Right cardiac atrium (tissue), 5 donors: ENCODE measurements at places on chromosomes 12 and 14.

DNA sequence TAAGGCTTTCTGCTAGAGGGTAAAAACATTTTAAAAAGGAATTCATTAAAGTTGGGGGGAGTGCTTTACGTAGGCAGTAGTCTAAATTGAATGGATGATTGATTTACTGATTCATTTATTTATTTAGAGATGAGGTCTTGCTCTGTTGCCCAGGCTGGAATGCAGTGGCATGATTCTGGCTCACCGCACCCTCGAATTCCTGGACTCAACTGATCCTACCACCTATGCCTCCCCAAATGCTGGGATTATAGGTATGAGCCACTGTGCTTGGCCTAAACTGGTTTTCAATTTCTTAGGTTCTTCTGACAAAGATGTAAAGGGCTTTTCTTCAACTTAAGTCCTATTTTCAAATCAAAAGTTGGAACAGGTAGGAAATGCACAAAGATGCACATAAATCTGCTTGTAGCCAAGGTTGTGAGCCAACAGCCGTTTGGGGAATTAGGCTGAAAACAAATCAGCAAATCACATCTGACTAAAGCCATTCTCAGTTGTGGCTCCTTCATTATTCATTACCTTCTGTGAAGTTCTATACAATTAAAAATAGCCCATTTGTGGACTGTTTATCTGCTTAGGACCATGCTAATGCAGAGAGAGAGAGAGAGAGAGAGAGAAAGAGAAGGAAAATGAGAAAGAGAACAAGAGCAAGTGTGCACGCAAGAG is 218.0 kb downstream of the PPM1H start:
- no peak for DNase-seq

GRCh38 chr12:93460902-93461301 is 6.4 kb upstream of the MRPL42 start:
- DNase-seq: no peak

DNA sequence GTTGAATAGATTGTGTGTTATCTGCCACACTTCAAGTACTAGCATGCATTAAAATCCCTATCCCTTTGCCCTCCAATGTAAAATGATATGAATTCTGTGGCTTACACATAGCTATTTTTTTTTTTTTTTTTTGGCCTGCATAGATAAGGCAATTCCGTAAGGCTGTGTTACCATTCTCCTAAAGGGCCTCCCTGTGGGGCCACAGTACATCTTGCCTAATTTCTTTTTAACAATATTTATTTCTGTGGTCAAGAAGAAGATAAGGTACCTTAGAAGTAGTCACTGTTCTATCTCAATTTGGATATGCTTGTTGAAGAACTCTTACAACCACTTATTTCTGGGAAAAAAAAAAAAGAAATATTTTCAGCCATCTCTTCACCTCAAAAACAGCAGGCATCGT is 19.8 kb downstream of the FLRT2 start:
- DNase-seq: no peak

DNA sequence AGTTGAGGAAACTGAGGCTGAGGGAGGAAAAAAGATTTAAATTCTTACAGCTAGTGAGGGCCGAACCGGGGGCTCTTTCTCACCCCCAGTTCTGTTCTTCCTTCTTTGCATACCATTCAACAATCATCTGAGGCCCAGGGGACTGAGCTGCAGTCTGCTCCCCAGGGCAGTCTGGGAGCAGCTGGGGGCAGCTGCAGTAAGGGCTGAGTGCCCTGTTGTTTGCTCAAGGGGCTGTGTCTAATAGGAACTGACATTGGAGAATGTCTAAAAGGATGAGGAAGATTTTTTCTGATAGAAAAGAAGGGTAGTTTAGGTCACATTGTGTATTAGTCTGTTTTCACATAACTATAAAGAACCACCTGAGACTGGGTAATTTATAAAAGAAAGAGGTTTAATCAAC is 42.2 kb downstream of the SLC17A8 start:
- DNase-seq: no peak

DNA sequence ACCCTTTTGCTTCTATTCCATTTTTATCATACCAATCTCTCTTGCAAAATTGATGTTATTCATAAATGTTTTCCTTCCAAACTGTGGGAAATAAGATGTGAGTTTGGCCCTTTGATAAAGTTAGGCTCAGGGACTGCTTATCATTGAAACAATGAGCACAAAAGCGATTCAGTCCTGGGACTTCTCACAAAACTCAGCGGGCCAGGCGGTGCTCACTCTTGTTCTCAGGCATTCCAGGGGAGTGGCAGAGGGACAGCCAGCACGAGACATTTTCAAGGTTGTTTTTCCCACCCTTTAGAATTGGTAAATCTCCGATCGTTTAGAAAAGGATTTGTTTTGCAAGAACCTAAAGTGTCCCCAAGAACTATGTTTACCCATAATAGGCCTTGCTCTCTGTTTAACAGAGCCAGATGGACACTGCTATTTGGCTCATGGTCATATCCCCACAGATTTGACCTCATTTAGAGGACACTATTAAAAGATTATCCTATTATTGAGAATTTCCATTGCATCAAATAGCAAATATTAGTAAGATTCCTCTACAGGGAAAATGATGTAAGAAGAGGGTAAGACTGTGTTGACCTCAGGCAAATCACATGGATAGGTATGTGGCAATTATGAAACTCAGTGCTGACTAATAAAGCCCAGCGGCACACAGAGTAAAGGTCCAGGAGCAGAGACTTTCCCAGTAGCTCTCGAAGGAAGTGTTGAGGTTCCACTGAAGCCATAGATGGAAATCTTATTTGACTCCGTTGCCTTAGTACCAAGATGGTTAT is 102.7 kb upstream of the USP44 start:
- DNase-seq: peak; percentile 61

- no peak for DNase-seq
Observed at GRCh38 chr12:52274521-52275120, at the start of gene KRT86. TSS of gene KRT86 (plus strand) at chr12:52274645. CDS start at chr12:52301917, 27,272 bp downstream.

DNA sequence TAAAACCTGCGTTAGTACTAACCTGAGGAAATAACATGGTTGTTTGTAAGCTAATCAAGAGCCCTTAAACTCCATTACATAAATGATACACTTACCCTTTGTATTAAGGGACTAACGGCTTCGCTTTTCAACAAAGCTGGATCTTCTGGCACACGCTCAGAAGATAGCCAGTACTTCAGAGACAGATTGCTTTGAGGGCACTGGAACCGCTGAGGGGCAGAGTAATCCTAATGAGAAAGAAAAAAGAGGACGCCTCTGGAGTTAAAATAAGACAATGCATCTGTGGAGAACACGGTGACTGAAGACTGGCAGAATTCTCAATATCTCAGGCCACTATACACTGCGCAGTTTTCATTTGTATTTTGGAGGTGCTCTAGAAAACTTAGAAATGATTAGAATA is 1.5 kb upstream of the KTN1 start:
- DNase-seq: no peak

GRCh38 chr14:51453869-51454268 is 197.8 kb upstream of the FRMD6 start:
- no peak for DNase-seq

GRCh38 chr12:77349689-77350370 is 284.5 kb upstream of the E2F7 start:
- no peak for DNase-seq

DNA sequence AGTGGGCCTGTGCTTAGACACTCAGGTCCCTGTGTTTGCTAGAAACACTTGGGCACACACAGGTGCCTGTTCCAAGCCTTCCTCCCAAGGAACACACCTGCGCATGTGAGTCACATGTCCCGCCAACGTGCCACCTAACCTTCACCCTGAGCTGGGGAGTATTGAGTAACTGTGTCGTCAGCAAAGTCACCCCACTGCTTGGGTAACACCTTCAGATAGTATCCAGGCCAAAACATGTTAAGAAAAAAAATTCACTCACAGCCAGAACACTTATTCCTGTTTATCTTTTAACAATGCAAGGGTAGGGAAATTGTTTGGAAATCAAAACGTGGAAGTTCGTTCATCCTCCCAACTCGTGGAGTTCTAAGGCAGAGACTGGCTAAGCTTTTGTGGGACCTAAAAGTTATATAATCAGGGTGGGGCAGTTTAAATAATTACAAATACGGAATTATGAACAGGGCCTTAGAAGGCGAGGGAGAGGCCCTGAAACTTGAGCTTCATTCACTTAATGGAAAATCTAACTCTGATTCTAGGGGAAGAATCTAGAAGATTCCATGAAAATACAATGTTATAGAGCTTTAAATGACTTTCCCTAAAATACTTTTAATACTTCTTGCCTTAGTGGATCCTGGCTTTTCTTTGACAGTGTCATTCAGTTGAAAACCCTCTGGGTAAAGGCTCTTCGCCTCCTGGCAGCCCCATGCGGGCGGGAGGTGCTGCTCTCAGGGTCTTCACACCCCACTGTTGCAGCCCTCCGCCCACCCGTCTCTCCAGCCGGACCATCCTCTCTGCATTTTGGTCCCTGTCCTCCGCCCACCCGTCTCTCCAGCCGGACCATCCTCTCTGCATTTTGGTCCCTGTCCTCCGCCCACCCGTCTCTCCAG is 30.3 kb upstream of the ADIPOR2 start:
- peak; percentile 79 for DNase-seq

DNA sequence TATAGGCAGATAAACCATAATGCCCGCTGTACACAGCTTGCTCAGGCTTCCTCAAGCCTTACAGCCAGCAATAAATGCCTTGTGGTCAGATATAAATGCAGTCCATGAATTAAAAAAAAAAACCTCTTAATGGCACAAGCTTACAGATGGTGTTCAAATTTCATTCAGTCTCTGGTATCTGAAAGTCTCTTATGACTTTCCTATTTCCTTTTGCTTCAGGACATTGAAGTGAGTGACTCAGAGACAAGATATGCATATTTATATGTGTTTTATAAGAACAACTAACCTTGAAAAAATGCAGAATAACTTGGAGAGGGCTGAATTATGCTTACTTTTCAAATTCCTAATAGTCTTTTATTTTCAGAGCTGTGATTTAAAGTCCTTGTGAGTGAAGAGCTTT is 426.9 kb upstream of the MIS18BP1 start:
- DNase-seq: no peak

GRCh38 chr12:13027032-13027431 is 17.1 kb upstream of the FAM234B start:
- DNase-seq: no peak

DNA sequence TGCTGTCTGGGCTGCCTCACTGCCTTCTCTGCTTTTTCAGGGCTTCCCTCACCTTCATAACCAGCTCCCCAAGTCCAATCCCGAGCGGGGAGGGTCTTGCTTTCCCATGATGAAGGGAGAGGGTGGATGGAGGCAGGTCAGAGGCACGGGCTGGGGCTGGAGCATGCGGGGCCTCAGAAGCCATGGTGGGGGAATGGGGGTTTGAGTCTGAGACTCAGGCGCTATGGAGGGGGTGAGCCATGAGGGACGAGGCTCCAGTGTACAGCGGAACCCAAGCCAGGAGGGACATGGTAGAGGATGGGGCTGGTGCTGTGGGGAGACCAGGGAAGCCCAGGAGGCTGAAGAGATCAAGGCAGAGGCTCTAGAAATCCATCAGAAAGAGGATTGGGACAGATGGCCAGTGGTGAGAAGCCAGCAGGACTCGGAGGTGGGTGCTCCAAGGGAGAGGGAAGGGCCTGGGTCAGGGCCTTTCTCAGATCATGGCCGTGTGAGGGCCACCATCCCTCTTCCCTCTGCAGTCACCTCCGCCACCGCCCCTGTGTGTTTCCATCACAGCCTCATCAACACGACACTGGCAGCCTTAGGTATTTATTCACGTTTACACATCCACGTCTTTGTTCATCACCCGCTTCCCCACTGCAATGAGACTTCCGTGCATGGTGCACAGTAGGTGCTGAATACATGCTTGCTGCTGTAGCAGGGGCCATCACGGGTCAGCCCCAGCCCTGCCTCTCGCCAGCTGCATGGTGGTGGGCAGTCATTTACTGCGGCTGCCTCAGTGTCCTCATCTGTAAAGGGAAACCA is 144.7 kb downstream of the ADGRD1 start:
- DNase-seq: peak; percentile 6

DNA sequence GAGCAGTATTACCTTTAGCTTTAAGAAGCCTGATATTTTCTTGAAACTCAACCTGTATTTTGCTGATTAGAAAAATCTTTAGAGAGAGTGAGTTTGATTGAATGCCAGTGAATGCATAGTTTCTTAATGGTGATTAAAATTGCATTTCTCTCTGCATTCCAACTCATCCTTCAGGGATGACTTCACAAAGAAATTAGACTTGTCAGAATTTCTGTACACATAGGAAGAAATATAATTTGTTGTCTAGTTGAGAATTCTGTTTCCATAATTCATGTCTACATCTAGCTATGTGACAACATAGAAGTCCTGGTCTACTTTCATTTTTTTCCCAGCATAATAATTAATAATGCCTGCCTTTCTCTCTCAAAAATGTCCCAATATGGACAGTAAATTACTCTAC is 136.6 kb downstream of the OTOGL start:
- DNase-seq: no peak

DNA sequence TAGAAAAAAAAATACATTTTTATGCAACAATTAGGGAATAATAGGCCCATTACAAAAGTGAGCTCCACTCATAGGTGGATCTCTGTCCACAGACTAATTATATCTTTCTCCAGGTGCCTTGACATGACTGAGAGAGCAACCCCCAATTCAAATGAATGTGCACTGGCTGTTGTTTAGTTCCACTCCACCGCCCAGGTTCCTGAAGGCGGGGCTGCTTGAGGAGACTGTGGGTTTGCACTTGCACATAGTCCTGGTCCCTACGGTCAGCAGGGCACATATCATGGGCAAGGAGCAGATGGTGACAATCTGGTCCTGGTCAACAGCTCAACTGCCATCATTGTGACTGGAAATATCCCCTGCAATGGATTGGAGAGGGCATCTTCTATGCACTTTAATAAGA is 195.6 kb upstream of the PWP1 start:
- DNase-seq: no peak

DNA sequence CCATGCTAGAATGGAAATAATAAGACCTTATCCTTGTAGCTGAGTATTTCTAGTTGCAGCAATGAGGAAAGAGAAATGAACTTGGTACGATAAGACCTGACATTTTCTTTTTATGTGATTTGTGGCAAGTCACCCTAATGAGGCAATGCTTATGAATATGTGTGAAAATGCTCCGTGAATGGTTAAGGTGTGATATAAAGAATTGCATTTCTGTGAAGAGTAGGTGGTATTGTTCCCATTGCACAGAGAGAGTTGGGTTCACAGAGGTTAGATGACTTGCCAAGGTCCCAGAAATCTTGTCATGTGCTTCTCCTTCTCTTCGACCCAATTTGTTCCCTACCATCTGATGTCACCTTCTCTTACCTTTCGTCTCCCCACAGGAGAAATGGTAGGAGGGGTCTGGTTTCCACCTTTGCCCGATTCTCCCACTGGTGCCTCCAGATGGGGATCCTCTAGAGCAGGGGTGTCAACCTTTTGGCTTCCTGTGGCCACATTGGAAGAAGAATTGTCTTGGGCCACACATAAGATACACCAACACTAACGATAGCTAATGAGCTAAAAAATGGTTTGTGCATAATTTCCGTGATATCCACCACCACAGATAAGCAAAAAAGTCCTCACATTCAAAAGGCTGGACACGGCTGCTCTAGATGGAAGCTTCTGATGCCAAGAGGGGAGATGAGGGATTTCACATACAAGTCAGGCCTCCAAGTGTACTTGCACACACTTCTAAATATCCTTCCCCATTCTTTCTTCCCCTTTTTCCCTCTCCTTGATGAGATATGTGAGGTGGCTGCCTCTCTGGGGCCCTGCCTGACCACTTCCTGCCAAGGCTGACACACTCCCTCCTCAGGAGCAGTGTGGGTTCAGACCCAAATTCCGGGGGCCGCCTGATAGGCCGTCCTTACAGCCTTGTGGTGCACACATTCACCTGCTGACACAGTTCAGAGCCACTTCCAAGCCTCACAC is 96.1 kb downstream of the PLXNC1 start:
- peak; percentile 62 for DNase-seq

- DNase-seq: no peak
Observed at GRCh38 chr12:92657770-92658169, 45.0 kb upstream of the PLEKHG7 start.
